ENCODE measurements at places on chromosomes 2 and 18.

DNA sequence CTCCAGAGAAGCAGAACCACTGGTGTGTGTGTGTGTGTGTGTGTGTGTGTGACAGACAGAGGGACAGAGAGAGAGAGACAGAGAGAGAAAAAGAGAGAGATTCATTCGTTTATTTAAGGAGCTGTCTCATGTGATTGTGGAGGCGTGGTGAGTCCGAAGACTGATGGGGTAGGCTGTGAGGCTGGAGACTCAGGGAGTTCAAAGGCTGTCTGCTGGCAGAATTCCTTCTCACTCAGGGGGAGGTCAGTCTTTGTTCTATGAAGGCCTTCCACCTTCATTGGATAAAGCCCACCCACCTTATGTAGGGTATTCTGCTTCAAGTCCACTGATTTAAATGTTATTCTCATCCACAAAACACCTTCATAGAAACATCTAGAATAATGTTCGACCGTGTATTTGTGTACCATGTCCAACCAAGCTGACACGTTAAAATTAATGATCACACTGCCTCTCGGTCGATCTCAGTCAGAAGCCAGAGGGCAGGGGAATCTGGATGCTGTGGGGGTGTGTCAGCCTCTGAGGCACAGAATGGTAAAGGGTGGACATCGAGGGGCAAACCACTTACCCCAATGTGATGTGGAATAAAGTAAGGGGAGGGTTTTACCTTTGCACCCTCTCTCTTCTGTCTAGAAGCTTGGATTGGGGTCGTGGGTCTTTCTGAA is 275.6 kb downstream of the SLC4A3 start:
- peak; percentile 16 for DNase-seq

GRCh38 chr2:236512267-236512666 is 57.4 kb upstream of the ACKR3 start:
- no peak for DNase-seq

DNA sequence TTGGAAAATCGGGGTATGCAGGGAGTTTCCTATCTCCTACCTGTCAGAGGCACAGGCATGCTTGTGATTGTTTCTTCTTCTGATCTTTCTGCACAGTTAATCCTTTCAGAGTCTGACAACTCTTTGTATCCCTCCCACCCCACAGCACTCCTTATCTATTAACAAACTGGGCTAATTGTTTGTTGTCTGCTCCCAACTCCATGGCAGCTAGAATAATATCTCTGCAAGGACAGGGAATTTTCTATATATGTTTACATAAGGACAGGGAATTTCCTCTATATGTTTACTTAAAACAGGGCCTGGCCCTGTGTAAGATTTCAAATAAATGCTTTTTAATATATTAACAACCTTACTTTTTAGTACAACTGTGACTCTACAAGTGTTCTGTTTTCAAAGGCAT is 36.0 kb upstream of the VRK2 start:
- no peak for DNase-seq

- no peak for DNase-seq
Measured at GRCh38 chr2:221042926-221043325, 529.2 kb downstream of the EPHA4 start.

DNA sequence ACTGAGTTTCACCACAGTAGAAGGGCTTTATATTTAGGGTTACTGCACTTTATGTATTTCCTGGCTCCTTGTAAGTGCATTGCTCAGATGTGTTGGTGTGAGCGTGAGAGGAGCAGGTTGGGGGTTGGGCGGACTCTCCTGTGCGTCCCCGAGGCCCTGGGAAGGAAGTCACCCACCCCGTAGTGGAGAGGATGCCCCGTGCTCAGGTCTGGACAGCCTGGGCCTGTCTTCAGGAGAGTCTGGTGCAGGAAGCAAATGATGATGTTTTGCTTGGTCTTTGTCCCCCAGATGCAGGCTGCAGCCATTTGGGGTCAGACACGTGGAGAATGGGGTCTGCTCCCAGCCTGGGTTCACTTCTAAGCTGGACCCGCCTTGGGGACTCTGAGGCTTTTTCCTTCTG is 182.8 kb downstream of the LDLRAD4 start:
- no peak for DNase-seq

DNA sequence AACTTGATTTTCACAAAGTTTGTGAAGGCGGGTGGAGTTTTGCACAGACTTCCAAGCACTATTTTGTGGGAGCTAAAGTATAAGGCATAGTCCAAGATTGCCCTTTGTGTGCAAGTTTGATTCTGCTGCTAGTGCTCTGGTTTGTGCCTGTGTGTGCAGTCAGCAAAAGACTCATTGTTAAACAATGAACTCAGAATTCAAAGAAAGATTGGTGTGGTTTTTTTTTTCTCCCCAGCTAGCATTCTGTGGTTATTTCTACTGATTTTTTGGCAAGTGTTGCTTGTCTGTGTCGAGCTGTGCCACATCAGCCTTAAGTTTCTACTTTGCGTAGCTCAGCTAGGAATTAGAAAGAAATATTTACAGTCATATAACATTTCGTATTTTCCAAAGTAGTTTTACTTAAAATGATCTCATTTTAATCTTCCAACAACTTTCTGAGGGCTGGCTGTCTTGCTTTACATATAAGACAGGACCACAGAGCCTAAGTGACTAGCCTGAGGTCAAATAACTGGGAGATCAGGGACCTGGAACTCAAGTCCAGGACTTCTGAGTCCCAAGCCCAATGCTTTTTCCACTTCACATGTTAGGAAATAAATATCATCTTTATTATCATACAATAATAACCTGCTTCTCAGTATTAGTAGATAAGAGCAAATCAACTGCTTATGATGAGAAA is 69.8 kb downstream of the BABAM2 start:
- DNase-seq, result no peak

- no peak for DNase-seq
Measured at GRCh38 chr2:42844901-42845821, 52.8 kb upstream of the HAAO start.

- DNase-seq, result peak; percentile 23
Measured at GRCh38 chr18:74251297-74252038, 40.3 kb downstream of the CYB5A start.

DNA sequence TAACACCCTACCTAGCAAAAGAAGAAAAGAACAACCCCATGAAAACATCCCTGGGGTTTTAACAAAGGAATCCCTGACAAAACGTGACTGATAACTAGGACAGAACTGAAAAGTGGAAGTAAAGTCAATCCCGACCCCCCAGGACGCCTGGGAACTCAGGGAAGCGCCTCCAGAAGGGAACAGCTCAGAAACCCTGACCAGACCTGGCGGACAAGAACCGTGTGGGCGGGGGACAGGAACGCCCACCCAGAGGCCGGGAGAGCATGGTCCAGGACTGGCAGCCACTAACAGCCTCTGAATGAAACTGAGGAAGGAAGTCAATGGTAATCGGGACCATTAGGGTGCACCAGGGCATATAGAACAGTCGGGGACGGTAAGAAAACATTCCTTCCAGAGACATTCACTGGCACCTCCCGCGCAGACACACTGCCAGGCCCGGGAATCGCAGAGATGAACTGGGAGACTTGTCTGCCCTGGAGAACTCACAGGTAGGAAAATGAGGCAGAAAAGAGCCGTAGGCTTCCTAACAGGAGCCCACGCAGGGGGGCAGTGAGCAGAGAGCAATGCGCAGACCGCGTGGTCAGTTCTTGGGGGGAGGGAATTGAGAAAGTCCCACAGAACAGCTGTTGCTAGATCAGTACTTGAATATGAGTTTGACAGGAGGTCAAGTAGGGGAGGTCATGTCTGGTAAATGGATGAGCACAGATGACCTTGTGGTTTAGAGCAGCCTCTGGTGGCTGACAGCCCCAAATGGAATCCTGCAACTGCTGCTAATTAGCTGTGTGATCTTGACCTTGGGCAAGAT is 1.3 kb upstream of the TBC1D8 start:
- DNase-seq, result no peak

GRCh38 chr18:3329471-3329870 is 67.5 kb downstream of the MYL12B start:
- DNase-seq, result no peak

DNA sequence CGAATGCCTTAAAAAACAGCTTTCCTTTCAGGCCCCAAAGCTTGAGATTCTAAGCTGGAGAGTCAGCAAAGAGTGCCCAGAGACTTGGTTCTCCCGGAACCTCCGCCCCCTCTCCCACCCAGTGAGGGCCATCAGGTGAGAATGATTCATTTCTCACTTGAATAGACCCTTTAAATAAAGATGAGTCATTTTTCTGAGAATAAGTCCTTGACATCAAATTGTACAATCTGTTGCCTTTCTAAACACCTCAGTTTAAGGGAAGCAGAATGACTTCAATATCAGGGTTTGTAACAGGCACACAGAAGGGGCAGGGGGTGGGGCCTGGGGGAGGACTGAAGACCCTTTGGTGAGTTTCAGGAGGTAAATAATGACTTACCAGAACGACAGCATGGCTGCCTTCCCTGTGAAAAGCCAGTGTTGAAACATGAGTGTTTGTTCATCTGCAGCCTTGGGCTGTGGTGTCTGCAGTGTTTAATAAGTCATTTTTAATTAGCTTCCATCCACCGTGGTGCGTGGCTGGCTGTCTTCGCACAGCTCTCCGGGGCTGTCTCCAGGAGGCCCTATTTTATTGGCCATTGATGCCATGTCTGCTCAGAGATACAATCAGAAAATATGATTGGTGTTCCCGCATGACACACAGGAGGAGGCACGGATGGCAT is 134.9 kb upstream of the ZNF236 start:
- no peak for DNase-seq

DNA sequence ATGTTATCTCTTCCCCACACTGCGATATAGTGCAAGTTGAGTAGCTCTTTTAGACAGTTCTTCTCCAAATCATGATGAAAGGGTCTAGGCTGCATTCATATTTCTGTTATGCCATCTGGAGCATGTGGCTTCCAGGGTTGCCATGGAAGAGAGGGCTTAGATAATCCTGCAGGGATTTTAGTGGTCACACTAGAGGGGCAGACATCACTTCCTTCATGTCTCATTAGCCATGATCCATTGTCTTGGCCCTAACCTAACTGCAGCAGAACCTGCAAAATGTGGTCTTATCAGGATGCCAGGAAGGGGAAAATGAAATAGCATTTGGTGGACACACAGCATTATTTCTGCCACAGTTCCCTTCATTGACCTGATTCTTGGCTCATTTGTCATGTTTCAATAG is 83.1 kb downstream of the ADAM23 start:
- no peak for DNase-seq

GRCh38 chr2:71166812-71167211 is 36.4 kb downstream of the MPHOSPH10 start:
- no peak for DNase-seq

GRCh38 chr18:63192885-63193349 is 126.7 kb downstream of the BCL2 start:
- no peak for DNase-seq

GRCh38 chr2:223328578-223328977 is 273.6 kb downstream of the SCG2 start:
- DNase-seq, result no peak

- no peak for DNase-seq
Measured at GRCh38 chr2:117057016-117057415, 757.5 kb upstream of the DDX18 start.

- no peak for DNase-seq
Measured at GRCh38 chr2:18465979-18466378, 94.5 kb downstream of the RDH14 start.

- no peak for DNase-seq
Measured at GRCh38 chr2:215511454-215512346, 75.8 kb upstream of the FN1 start.

DNA sequence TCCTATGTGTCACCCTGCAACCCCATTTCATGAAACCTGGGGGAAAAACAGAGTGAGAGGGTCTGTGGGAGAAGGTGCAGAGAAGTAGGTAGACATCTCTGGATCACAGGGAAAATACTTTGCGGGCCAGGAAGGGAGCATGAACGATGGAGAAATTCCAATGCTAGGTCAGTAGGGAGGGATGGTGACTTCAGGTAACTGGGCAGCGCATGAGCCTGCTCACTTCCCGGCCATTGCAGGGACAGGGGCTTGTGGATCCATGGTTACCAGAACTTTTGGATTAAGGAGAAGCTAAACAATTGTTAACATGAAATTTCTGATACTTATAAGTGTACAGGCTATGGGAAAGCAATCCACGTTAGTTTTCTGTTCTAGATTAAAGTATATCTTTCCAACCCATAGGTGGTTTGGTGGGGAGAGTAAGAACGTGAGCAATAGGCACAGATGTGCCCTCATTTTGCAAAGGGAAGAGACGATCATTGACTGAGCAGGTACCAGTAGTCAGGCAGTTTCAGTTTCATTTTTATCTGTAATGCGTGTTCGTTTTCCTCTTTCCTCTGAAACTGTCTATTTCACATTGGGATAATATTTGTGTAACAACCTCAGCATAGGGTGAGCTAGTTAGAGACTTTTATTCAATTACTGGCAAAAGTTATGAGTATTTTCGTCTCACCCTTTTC is 65.0 kb downstream of the NYAP2 start:
- no peak for DNase-seq
